Vagina (tissue), 2 donors: ENCODE measurements at places on chromosomes 6 and 20.

DNA sequence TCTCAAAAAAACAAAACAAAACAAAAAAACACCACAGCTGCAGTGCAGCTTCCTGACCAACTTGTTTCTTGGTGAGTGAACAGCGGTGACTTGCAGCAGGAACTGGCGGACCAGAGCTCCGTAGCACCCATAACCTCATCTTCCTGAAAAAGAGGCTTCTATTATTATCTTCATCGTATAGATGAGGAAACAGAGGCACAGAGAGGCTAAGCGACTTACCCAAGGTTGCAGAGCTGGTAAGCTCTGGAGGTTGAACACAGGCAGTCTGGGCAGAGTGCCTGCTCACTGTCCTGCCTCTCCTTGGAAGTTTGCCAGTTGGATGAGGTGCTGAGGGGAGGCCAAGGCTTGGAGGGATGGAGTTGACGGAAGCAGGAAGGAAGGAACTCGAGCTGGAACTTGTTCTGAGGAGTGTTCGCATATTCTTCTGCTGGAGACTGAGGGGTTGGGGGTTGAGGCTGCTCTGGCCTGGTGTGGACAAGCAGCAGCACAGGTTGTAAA is 47.9 kb upstream of the CCDC167 start:
- no peak overlapping the region for H3K4me3 ChIP-seq
- H3K27ac ChIP-seq, result no peak overlapping the region
- no peak for DNase-seq
- no peaks in the 10 kb centered on the region for H3K27me3 ChIP-seq
- H3K36me3 ChIP-seq, result no peaks in the 10 kb centered on the region

- H3K36me3 ChIP-seq, result no peaks in the 10 kb centered on the region
- no peaks in the 10 kb centered on the region for H3K27me3 ChIP-seq
- H3K4me1 ChIP-seq, result peaks cover 28% of the 10 kb centered on the region
- peak; percentile 91 for DNase-seq
These were observed at the start of gene RGL2 for GRCh38 chr6:33298773-33299236. Gene RGL2 (minus strand): TSS chr6:33298942. CDS start chr6:33298610, 332 bp downstream.

DNA sequence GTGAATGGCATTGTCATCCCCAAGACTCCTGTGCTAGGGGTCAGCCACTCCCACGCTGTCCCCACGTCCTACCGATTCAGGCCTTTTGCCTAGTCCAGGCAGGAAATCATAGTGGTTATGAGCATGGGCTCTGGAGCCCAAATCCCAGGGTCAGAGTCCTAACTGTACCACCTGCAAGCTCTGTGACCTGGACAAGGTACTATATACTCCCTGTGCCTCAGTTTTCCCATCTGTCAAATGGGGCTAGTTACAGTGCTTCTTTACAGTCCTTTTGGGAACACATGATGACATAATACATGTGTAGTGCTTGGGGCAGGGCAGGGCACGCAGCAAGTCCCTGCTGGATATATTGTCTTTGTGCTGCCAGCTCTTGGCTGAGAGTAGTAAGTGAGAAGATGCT is 27.2 kb downstream of the EFCAB8 start:
- no peaks in the 10 kb centered on the region for H3K27me3 ChIP-seq
- no peak overlapping the region for H3K4me3 ChIP-seq
- no peaks in the 10 kb centered on the region for H3K36me3 ChIP-seq
- no peak for DNase-seq
- no peak overlapping the region for H3K27ac ChIP-seq

GRCh38 chr6:5930143-5930770 is 76.5 kb downstream of the NRN1 start:
- no peaks in the 10 kb centered on the region for H3K4me1 ChIP-seq
- H3K4me3 ChIP-seq, result no peak overlapping the region
- no peaks in the 10 kb centered on the region for H3K36me3 ChIP-seq
- no peak for DNase-seq
- no peaks in the 10 kb centered on the region for H3K27me3 ChIP-seq

- H3K4me1 ChIP-seq, result peaks cover 18% of the 10 kb centered on the region
- no peaks in the 10 kb centered on the region for H3K27me3 ChIP-seq
- no peak overlapping the region for H3K27ac ChIP-seq
- H3K4me3 ChIP-seq, result peak overlapping the region; percentile 26
- no peak for DNase-seq
These were observed 104.2 kb upstream of the PRDM1 start for GRCh38 chr6:105981888-105982358.

- DNase-seq, result no peak
- H3K36me3 ChIP-seq, result no peaks in the 10 kb centered on the region
- no peaks in the 10 kb centered on the region for H3K27me3 ChIP-seq
- no peaks in the 10 kb centered on the region for H3K4me1 ChIP-seq
These were observed 36.2 kb downstream of the BTBD9 start for GRCh38 chr6:38603496-38603895.

GRCh38 chr6:82217018-82217586 is 30.4 kb downstream of the IBTK start:
- no peaks in the 10 kb centered on the region for H3K36me3 ChIP-seq
- DNase-seq, result no peak
- no peaks in the 10 kb centered on the region for H3K4me1 ChIP-seq
- no peak overlapping the region for H3K4me3 ChIP-seq

GRCh38 chr6:34657307-34657978 is 39.1 kb downstream of the ILRUN start:
- H3K27me3 ChIP-seq, result no peaks in the 10 kb centered on the region
- no peaks in the 10 kb centered on the region for H3K36me3 ChIP-seq
- no peak for DNase-seq
- peaks cover 35% of the 10 kb centered on the region for H3K4me1 ChIP-seq

- DNase-seq, result no peak
- no peak overlapping the region for H3K27ac ChIP-seq
- H3K36me3 ChIP-seq, result no peaks in the 10 kb centered on the region
- H3K27me3 ChIP-seq, result no peaks in the 10 kb centered on the region
- no peak overlapping the region for H3K4me3 ChIP-seq
These were observed 443.0 kb downstream of the TFAP2B start for GRCh38 chr6:51261691-51262090.

- H3K36me3 ChIP-seq, result no peaks in the 10 kb centered on the region
- no peak overlapping the region for H3K4me3 ChIP-seq
- DNase-seq, result no peak
- no peaks in the 10 kb centered on the region for H3K4me1 ChIP-seq
These were observed 25.2 kb downstream of the TBX18 start for GRCh38 chr6:84738996-84739865.

DNA sequence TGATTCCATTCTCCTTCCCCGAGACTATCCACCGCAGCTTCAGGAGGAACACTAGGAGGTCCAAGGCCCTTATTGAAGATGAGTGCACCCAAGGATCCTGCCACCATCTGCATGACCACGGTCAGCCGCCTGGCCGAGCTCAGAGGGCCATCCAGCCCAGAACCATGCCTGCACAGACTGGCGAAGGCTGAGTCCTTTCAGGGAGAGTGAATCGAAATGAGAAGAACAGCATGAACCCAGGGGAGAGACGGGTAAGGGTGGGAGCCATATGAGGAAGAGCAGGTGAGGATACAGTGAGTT is 26.3 kb downstream of the SERPINB6 start:
- H3K4me1 ChIP-seq, result peaks cover 4% of the 10 kb centered on the region
- peaks cover 18% of the 10 kb centered on the region for H3K36me3 ChIP-seq
- no peak overlapping the region for H3K4me3 ChIP-seq
- no peaks in the 10 kb centered on the region for H3K27me3 ChIP-seq

- H3K4me3 ChIP-seq, result no peak overlapping the region
- peaks cover 40% of the 10 kb centered on the region for H3K4me1 ChIP-seq
- H3K27ac ChIP-seq, result peak overlapping the region; percentile 87
- H3K36me3 ChIP-seq, result no peaks in the 10 kb centered on the region
- no peak for DNase-seq
These were observed 10.6 kb upstream of the BAK1 start for GRCh38 chr6:33590531-33591198.

DNA sequence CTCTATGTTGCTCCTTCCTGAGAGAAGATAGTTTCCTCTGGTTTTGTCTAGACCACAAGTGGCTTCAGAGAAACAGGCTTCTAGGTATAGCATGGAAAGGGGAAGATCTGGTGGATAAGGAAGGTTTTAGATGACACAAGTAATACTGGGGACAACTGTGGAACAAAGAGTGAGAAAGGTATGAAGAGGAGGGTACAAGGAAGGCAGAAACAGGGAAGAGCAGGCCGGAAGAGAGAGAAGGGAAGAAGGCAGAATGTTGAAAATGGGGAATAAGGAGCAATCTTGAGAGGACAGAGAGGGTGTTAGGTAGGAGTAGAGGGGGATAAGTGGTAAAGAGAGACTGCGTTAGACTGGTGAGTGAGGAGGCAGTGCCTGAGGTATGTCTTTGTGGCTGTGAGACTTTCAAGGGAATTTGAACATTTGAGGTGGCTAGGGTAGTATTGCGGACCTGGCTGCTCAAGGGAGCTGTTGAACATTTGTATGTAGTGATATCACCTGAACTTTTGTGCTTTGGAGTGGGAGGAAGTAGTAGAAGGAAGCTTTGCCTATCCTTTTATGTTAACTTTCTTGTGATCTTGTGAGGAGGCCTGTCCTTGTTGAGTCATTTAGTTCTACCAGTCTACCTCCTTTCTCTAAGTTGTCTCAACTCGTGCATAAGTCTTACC is 69.5 kb downstream of the FOXO3 start:
- no peaks in the 10 kb centered on the region for H3K27me3 ChIP-seq
- H3K4me1 ChIP-seq, result peaks cover 94% of the 10 kb centered on the region
- no peak overlapping the region for H3K27ac ChIP-seq
- no peak overlapping the region for H3K4me3 ChIP-seq

DNA sequence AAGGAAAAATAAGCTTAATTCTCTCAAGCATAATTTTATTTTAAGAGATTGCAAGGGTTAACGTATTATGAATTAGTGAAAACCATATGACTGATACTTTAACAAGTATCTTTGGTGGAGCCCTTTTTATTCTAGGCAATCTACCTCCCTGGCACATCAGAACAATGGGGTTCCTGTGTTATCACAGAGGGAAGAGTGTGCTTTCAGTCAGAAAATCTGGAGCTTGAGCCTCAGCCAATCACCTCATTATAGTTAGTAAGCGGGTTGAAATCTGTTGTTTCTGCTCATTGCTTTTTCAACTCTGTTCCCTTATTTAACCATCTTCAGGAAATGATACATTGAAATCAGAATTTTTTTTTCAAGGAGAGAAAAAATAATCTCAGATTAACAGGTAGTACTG is 391 bp downstream of the ADGRF1 start:
- no peaks in the 10 kb centered on the region for H3K27me3 ChIP-seq
- no peak overlapping the region for H3K27ac ChIP-seq
- DNase-seq, result no peak
- no peak overlapping the region for H3K4me3 ChIP-seq
- no peaks in the 10 kb centered on the region for H3K4me1 ChIP-seq

GRCh38 chr6:1113916-1114540 is 197.9 kb upstream of the FOXQ1 start:
- no peaks in the 10 kb centered on the region for H3K36me3 ChIP-seq
- H3K4me1 ChIP-seq, result peaks cover 16% of the 10 kb centered on the region
- no peak overlapping the region for H3K27ac ChIP-seq
- no peaks in the 10 kb centered on the region for H3K27me3 ChIP-seq

DNA sequence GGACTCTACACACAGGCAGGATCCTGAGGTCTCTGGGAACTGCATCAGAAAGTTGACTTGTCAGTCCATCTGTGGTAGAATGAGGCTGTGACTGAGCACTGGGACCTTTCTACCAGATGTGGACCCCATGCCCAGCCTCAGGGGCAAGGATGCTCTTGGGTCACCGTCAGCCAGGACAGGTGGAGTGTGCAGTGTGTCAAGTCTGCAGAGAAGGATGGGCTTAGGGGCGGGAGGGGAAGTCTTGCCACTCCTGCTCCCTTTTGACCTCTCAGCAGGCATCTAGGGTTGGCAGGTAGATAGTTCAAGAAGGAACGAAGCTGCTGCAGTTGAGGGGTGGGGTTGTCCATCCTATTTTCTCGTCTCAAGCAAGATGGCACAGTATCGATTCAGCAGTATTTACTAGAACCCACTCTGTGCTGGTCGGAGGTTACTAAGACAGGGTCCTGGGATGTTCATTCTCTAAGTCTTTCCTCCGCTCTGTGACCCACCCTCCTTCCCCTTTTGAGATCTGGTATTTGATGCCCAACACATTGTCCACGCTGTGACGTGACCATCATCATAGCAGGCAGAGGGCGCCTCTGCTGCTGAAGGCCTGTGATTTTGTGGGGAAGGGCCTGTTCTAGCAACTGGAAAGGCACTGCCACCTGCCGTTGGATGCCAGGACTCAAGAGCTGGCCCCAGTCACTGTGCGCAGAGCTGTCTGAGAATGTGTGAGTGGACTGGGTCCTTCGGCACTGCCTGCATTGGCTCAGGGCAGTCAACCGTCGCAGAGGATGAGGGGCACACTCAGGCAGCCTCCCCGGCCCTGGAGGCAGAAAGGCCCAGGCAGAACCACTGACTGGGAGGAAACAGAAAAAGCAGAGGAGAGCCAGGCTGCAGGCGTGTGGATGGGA is 23.2 kb downstream of the RBCK1 start:
- peaks cover 54% of the 10 kb centered on the region for H3K36me3 ChIP-seq
- H3K27me3 ChIP-seq, result no peaks in the 10 kb centered on the region
- no peaks in the 10 kb centered on the region for H3K4me1 ChIP-seq
- no peak for DNase-seq
- H3K4me3 ChIP-seq, result no peak overlapping the region

GRCh38 chr20:58712151-58712791 is 19.7 kb downstream of the NPEPL1 start:
- no peak for DNase-seq
- H3K27ac ChIP-seq, result no peak overlapping the region
- no peaks in the 10 kb centered on the region for H3K27me3 ChIP-seq
- H3K4me1 ChIP-seq, result no peaks in the 10 kb centered on the region
- H3K4me3 ChIP-seq, result no peak overlapping the region

GRCh38 chr20:18754030-18754652 is 59.4 kb upstream of the SCP2D1 start:
- no peak overlapping the region for H3K4me3 ChIP-seq
- H3K27me3 ChIP-seq, result no peaks in the 10 kb centered on the region
- no peaks in the 10 kb centered on the region for H3K4me1 ChIP-seq
- DNase-seq, result no peak
- H3K27ac ChIP-seq, result no peak overlapping the region
- H3K36me3 ChIP-seq, result no peaks in the 10 kb centered on the region

DNA sequence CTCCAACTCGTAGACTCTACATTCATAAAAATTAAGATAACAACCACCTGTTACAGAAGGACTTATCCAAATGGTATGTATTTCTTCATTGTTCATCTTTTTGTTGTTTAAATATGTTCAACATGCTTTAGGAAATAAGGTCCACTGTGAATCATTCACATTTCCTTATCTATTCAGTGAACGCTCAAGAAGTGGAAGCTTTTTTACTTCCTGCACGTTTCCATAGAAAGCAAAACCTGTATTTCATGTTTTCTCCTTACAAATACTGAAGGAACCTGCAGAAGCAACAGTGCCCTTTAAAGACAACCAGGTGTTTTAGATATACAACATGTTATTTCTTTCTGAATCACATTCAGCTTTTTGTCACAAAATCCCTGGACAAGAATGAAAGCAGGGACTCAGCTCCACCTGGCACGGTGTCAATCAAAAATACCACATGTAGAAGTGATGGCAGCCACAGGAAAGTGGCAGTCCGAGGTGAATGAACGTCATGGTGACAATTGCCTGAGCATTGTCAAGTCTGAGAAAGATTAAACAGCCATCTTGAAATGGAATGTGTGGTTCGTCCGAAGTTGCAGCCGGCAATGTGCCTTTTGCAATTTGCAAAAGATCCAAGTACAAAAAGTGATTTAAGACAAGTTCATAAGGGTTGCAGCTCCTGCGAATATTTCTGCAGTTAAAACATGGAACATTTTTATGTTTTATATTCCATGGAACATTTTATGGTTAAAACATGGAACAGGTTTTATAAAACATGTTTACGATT is 66.7 kb upstream of the RIPOR2 start:
- no peak for DNase-seq
- H3K27ac ChIP-seq, result no peak overlapping the region
- H3K36me3 ChIP-seq, result no peaks in the 10 kb centered on the region

GRCh38 chr6:142871910-142872331 is 73.1 kb downstream of the HIVEP2 start:
- H3K4me3 ChIP-seq, result no peak overlapping the region
- peaks cover 20% of the 10 kb centered on the region for H3K4me1 ChIP-seq
- no peaks in the 10 kb centered on the region for H3K36me3 ChIP-seq
- DNase-seq, result no peak
